Substantia nigra (tissue), 51 donors: ENCODE measurements at places on chromosomes 2 and 18.

DNA sequence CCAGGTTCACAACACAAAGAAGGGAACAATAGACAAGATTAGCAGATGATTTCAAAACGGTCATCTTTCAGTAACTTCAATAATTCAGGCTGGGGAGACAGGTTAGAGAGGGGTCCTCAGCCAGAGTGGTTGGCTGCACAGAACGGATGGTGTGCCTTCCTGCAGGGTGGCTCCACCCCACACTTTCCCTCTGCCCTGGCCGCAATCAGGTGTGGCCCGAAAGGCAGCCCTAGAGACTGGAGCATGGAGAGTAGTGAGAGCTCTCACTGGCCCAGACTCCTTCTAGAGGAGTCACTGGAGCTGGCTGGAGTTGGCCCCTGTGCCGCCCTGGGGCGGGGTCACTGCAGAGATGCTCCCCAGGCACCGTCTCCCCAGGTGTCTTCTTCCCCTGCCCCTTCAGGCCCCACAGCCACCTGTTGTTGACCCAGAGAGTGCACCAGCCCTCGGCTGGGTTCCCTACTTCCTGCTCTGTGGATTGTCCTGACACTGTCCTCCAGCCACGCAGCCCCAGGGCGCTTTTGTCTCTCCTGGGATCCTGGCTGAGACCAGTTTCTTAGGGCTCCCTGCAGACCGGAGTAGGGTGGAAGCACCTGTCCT lies 126.8 kb downstream of the PXDN start:
- DNase-seq = no peak

GRCh38 chr2:224136396-224136795 lies 97.3 kb upstream of the SERPINE2 start:
- DNase-seq = no peak

GRCh38 chr2:240425697-240426096 lies 9.8 kb upstream of the GPC1 start:
- no peak for DNase-seq

DNA sequence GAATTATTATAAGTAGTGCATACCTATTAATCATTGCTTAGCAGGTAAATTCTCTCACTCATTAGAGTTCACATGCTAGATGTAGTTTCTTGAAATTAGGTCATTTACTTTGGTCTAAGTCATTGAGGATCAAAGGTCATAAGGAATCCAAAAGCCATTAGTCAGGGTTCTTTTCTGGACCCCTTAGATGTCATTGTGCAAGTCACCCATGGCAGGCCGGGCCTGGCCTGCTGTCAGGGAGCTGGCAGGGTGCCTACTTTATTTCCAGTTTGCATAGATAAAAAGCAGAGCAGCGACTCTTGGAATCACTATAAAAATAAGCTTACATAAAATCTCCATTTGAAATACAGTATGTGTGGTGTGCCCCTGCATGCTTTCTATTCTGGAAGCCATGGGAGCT lies 91.3 kb downstream of the MEIS1 start:
- no peak for DNase-seq

DNA sequence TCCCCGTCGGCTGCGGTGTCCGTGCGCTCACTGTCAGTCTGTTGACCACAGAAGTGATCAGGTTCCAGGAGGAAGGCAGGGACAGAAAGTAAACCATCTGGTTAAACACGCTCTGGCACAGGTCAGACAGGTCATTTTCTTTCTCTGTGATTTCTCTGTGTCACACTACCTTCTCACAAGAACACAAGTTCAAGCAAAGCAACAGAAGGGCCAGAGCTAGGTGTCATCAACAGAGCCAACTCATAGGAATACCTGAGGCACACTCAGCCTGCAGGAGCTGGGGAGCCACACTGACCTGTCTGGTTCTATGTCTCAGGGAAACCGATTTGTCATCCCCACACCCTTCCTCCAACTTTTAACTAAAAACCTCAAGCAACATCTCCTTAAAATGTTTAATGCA lies 115.1 kb upstream of the ZBTB14 start:
- no peak for DNase-seq

GRCh38 chr2:64979744-64980143 lies 9.5 kb upstream of the SLC1A4 start:
- no peak for DNase-seq

- no peak for DNase-seq
Observed at GRCh38 chr2:105114551-105114950, 76.7 kb downstream of the MRPS9 start.

DNA sequence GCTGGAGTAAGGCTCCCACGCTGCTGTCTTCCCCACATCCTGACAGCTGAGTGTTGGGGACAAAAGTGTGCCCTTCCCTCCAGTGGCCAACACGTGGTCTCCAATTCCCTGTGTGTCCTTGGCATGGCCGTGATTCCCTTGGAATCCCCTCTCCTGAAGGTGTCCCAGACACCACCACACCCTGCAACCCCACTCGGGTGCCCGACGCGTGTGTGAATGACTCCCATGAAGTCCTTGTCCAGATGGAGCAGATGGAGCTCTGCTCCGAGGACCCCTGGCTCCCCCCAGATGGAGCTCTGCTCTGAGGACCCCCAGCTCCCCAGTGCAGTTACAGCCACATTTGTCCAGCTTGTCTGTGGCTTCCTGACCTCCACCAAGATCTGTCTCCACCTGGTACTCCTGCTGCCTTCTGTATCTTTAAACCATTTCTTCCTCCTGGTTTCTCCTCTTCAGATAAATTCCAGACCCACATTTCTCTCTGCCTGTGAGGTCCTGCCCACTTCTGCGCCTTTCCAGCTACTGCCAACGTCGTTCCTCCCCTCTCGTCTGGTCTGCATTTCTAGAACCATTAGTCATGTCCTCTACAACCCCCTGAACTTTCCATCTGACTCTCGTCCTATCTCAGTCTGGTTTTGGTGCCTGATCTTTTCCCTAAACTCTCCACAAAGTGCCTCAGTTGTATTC lies 86.8 kb upstream of the PXDN start:
- DNase-seq = no peak

GRCh38 chr18:67901573-67901972 lies 385.1 kb upstream of the DSEL start:
- no peak for DNase-seq

DNA sequence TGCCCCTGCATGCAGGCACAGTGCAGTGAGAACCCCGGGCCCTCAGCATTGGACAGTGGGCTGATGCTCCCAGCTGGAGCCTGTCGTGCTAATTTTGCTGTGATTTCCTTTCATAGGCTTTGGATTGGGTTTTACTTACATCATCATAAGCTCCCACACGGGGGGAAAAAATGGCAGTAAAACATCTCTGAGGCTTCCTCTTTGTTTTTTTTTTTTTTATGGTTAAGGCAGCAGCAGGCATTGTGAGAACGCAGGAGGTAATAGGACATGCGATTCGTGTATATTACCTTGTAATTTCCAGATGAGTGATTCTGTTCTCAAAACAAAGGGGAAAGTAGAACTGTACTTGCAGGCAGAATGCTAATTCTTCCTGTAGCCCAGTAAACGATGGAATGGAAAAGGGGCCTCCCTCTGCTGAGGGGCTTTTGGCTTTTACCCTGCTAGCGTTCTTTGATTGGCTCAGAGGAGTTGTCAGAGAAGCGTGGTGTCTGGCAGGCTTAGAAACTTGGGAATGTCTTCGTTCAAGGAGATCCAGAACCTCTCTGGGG lies 89.7 kb downstream of the NPAS2 start:
- no peak for DNase-seq

DNA sequence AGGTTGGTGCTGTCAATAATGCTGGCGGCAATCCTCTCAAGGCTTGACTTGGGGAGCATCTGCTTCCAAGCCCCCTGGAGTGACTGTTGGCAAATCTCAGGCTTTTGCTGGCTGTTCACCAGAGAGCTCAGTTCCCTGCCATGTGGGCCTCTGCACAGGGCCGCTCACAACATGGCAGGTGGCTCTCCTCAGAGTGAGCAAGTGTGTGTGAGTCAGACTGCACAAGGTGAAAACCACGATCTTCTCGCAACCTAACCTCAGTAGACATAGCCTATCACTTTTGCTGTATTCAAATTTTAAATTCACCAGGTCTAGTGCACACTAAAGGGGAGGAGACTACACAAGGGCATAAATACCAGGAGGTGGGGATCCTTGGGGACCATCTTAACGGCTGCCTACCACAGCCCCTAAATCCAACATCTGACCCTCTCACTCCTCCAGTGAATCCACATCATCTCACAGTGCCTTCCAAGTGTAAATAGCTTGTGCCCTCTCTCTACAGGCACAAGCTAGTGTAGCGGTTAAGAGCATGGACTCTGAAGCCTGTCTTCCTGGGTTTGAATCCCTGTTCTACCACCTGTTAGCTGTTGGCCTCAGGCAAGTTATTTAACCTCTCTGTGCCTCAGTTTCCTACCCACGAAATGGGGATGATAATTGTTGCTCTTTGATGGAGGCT lies 187.7 kb upstream of the CXCR4 start:
- DNase-seq = peak; percentile 29

DNA sequence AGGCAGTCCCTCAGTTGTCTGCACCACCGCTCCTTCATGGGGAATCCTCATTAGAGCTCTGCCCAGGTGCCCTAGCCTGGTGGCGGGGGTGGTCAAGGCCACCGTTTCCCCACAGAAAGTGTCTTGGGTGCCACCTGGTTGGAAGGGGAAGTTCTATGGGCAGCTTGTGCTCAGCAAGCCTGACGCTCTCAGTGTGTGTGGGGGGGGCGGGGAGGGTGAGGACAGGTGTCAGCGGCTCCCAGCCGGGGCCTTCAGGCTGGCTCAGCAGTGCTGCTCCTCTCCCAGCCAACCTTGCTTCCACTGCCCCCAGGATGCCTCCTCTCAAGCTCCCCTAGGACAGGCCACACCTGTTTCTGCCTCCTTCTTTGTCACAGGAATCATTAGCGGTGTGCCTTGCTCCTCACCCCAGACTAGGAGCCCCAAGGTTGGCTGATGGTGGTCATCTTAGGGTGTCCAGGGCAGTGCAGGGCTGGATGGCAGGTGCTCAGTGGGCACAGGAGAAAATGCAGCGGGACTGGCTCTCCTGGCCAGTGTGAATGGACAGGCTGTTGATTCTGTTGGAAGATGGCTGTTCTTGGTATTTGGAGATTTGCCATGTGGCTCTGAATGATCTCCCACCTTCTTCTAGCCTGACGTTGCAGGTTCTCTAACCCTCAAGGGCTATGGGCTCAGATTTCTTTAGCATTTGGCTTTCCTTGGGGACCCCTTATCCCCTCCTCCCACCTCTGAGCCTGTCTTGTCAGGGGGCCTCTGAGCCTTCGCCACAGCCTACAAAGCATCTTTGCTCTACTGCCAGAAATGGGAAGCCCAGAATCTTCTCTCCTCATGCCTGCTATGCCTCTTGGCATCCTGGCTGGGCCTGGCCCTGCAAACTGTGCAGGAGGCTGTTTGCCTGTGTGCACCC lies 185.8 kb upstream of the HS6ST1 start:
- DNase-seq = no peak

GRCh38 chr18:3902676-3903075 lies 452.7 kb downstream of the TGIF1 start:
- DNase-seq = no peak

- DNase-seq = no peak
Observed at GRCh38 chr2:44572196-44572900, 210.6 kb downstream of the CAMKMT start.

DNA sequence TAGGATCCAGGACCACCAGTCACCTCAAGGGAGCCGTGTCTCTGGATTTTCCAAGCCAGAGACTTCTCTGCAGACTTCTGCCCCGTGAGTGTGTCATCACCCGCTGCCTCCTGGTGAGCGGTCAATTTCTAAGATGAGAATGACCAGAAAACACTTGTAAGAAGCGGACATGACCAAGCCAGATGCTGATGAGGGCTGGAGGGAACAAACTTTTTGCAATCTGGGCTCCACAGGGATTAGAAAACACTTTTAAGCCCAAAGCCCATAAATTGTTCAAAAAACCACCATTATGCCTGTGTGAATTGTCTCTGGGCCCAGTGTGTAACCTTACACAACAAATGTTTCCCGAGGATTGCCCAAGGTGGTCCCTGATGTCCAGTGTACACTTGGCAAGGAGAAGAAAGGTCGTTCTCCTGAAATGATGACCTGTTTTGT lies 5.3 kb upstream of the NPPC start:
- DNase-seq = no peak

GRCh38 chr2:26495705-26496297 lies 17.9 kb upstream of the OTOF start:
- no peak for DNase-seq

DNA sequence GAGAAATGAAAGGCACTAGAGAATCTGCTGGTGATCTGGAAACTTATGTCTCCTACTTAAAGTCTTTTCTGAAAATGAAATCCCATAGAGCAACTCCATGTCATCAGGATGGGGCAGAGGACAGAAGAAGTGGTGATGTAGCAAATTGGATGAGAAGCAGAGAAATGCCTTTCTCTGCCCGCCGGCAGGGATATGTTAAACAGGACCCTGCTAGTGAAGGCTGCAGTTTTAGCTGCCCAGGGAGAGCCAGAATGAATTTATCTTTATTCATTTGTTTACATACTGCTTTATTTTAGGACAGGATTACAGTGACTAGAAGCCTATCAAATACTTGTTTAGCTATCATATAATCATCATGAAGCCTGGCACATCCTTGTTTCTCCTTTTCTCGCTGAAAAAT lies 247.0 kb downstream of the DOK6 start:
- no peak for DNase-seq

DNA sequence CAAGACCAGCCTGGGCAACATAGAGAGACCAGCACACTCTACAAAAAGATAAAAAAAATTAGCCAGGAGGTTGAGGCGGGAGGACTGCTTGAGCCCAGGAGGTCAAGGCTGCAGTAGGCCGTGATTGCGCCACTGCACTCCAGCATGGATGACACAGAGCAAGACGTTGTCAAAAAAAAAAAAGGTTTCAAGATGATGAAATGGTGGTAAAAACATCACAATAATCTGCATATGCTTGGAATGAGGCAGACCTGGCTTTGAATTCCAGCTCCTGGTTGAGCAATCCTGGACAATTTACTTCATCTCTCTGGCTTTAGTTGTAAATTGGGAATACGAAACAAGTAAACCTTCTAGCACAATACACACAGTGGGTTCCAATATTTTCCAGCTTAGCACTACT lies 24.1 kb downstream of the USP40 start:
- DNase-seq = no peak

- DNase-seq = no peak
Observed at GRCh38 chr2:160652236-160652635, 158.6 kb upstream of the RBMS1 start.

DNA sequence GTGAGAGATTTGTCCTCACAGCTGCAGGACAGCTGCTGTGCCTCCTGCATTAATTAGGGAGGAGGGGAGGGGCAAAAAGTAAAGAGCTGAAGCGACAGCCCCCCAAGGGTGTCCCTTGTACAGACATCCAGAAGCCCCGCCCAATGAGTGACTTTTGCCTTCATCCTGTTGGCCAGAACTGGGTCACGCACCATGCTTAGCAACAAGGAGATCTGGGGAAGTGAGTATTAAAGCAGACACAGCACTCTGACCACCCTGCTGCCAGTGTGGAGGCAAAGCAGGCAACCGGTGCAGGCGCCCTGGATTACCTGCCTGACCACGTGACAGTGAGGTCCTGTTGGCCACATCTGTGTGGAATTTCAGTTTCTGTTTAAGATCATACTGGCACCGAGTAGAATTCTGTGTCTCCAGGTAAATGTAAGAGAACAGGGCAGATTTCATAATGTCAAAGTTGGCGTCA lies 21.5 kb upstream of the BIN1 start:
- peak; percentile 34 for DNase-seq

DNA sequence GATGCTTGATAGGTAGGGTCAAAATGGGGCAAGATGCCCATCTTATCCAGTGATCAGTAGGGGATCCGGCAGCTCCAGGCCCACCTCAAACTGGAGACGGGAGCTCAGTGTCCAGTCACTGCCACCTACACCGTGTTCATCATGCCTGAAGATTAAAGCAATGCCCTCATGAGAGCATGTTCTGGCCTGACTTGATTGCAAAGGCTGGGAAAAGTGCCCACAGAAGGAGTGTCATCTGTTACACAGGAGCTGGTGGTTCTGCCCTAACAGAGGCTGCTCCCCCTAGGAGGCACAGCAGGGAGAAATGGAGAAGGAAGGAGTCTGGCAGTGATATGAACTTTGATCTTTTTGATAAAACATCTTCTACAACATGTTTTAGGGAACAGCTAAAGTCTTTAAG lies 92.3 kb downstream of the CCBE1 start:
- DNase-seq = no peak
